GM12864 (cell line): ENCODE measurements at places on chromosomes 16 and 17.

- no peak for DNase-seq
These were observed 30.1 kb upstream of the BAHCC1 start for GRCh38 chr17:81365148-81365600.

- no peak for DNase-seq
These were observed 221.3 kb downstream of the SNX29 start for GRCh38 chr16:12197812-12198211.

- DNase-seq, result no peak
These were observed 13.0 kb downstream of the PIP4K2B start for GRCh38 chr17:38786372-38786771.

DNA sequence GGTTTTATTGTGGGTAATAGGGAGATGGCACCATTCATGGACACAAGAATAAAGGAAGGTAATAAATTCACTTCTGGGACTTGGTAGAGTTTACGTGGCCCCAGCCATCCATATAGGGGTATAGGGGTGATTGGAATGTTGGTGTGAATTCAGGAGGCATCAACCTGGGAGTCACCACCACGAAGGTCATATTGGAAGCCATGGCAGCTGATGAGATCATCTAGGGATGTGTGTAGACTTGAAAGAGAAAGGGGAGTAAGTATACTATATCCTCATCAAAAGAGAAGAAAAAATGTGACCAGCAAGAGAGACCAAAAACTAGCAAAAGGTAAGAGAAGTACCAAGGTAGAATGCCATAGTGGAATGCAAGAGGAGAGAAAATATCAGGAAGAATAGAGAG is 26.6 kb upstream of the GINS3 start:
- DNase-seq, result no peak

- no peak for DNase-seq
These were observed 219.8 kb downstream of the KATNIP start for GRCh38 chr16:27769561-27770255.

DNA sequence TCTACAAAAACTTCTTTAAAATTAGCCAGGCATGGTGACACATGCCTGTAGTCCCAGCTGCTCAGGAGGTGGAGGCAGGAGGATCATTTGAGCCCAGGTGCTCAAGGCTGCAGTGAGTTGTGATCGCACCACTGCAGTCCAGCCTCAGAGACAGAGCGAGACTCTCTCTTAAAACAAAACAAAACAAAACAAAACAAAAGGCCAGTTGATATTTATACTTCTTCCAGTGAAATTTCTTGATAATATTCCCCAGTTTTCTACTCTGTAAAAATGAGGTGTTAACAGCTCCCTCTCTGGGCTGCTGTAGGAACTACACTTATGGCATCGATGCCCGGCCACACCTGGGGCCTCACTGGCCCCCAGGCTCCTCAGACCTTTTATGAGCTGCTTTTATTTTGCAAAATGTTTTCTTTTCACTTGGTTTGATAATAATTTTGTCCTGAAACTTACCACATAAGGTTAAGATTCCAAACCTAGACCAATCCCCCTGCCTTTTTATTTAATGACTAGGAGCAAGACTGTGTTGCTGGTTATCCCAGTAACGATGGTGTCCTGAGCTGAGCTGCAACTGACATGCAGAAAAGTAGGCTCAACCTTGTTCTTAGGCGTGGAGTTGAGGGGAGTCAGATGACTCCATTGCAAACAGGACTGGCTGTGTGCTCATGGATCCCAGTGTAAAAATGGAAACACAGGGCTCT is 17.6 kb downstream of the MAPK8IP3 start:
- DNase-seq, result no peak

DNA sequence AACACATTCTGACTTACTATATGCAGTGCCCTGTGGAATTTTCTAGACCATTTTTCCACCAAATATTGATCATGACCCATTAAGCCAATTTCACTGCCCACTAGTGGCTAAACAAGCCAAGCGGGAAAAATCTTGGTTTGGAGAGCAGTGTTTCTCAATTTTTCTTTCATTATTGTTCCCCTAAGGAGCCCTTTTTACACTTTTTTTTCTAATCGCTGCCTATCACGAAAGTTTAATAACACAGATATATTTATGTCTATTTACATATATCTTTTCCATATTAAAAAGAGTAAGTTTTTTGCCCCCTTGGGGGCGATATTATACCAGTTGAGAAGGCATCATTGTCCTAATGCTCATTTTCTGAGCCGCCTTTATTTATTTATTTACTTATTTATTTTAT is 10.8 kb upstream of the TLCD3B start:
- DNase-seq, result no peak

DNA sequence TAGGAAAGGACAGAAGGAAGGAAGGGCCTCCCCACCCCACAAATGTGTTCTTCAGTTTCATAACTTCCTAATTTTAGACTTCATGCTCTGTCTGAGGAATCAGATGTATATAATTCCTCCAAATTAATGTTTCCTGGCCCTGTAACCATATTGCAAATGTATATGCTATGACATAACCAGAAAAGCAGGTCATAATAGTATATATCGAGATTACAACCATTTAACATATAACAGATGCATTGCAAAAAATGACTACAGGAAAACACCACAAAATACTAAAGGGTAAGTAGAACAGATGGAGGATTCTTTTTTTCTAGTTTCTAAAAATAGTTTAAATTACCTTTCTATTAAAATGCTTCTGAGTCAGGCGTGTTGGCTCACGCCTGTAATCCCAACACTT is 3.1 kb upstream of the EXOC7 start:
- DNase-seq, result no peak

- no peak for DNase-seq
These were observed 99.9 kb downstream of the EFCAB13 start for GRCh38 chr17:47423406-47424295.

GRCh38 chr17:79841369-79842135 is 2.3 kb upstream of the CBX4 start:
- DNase-seq, result no peak

GRCh38 chr17:29129731-29130130 is 50.5 kb downstream of the MYO18A start:
- no peak for DNase-seq

GRCh38 chr17:8362651-8363332 is 13.7 kb downstream of the KRABD2 start:
- DNase-seq, result no peak

- no peak for DNase-seq
These were observed 14.6 kb downstream of the ADGRG5 start for GRCh38 chr16:57556941-57557541.
